ENCODE measurements at places on chromosomes 11 and 22.

DNA sequence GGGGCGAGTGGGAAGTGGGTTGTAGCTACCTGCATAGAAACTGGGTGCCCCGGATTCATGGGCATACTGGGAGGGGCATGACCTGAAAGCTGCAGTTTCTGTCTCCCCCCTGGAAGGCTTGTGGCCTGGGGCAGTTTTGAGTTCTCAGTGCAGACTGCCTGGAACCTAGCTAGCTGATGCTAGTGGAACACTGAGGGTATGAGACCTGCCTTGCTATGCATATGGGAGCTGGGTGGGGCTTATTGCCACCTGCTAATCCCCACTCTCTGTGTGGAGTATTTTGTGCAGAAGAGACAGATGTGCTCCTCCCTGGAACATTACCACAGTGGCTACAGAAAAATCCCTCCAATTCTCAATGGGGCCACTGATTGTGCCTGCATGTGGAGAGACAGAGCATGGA lies 11.7 kb upstream of the OR56B4 start:
- no peak for DNase-seq

DNA sequence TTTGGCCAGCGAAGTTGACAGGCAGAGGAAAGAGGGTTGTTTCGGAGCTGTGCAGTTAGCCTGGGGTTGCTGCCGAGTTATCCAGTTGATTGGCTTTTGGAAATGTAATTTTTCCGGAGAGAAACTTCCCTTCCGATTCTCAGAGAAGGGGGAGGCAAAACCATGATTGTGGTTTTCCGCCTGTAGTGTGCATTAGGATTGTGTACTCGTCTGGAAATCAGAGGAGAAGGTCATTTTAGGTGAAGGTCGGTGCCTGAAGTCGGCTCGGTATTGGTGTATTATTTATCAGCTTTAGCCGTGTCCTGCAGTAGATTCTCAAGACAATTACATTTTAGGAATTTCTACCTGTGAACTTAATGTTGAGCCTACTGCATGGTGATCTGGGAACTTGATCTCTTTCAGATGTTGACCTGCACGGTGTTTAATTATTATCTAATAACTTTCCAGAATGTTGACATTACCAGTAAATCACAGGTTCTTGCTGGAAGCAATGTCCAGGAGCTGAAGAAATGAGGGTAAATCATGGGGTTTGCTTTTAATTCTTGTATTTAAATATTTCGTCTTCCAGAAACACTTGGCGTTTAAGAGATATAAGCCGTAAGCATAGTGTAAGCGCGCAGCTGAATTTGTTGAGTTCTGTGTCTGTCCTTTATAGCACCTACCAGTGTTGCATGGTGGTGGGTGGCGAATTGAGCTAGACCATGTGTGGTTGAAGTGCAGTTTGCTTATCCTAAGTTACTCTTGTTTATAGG lies 1.3 kb downstream of the ARHGEF12 start:
- no peak for DNase-seq

GRCh38 chr11:11401960-11402535 lies 49.0 kb upstream of the CSNK2A3 start:
- DNase-seq, result no peak

GRCh38 chr11:3971756-3972404 lies 116.4 kb downstream of the STIM1 start:
- no peak for DNase-seq

GRCh38 chr11:57349491-57350274 lies 11.5 kb downstream of the P2RX3 start:
- peak; percentile 68 for DNase-seq

- DNase-seq, result no peak
Observed at GRCh38 chr11:45147891-45148675, 1.6 kb downstream of the PRDM11 start.

DNA sequence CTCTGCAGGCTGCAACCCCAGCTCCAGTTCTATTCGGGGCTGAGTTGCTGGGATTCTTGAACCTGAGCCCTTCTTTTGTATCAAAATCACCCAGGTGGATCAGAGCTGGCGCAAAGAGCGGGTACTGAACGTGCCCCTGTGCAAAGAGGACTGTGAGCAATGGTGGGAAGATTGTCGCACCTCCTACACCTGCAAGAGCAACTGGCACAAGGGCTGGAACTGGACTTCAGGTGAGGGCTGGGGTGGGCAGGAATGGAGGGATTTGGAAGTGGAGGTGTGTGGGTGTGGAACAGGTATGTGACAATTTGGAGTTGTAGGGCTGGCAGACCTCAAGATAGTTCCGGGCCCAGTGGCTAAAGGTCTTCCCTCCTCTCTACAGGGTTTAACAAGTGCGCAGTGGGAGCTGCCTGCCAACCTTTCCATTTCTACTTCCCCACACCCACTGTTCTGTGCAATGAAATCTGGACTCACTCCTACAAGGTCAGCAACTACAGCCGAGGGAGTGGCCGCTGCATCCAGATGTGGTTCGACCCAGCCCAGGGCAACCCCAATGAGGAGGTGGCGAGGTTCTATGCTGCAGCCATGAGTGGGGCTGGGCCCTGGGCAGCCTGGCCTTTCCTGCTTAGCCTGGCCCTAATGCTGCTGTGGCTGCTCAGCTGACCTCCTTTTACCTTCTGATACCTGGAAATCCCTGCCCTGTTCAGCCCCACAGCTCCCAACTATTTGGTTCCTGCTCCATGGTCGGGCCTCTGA lies 3.8 kb downstream of the FOLR1 start:
- DNase-seq, result no peak

Data from activated CD8-positive, alpha-beta memory T cell treated with anti-CD3 and anti-CD28 coated beads, Interleukin-2, amount 50 U/mL, for 4 hours (primary cell).